Omental fat pad (tissue), 4 donors: ENCODE measurements at places on chromosomes 3 and 15.

DNA sequence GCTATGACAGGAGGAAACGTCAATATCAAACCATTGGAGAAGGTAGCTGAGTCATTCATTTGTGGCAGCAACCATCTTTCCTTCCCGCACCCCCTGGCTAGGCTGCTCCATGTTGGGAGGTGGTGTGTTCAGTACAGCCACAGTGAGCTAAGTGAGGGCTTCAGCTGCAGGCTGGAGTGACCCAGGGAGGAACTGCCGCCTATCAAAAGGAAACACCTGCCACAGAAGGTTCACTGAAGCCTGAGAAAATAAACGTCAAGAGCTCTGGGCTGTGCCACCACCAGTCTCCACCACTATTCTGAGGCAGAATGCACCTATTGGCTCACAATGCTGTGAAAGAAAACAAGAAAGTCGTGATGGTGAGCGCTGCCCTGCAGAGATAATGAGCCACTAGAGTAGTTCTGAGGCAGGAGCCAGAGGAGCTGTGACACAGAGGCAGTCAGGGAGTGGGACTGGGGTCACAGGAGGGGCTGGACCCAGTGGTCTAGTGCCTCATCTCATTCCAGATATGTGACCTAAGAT, 34.8 kb upstream of the CD47 start:
- no peak for DNase-seq

- no peak for DNase-seq
Observed at GRCh38 chr3:12430086-12430485, 54.2 kb upstream of the TSEN2 start.

DNA sequence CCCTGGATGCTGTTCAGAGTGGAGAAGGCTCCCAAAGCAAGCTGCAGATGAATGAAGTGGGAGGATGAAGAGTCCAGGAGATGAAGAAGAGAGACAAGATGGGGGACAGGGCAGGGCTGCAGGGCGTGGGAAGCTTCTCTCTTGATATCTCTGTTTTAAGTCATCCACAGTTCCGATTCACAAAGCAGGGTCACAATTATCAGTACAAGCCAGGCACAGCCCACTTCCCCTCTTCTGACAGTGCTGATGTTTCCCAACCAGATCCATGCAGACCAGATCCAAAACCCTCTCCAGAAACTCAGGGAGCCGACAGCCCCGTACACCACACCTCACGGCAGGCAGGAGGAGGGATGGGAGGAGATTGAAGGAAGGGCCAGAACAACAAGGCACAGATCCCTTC, 31.1 kb downstream of the NTRK3 start:
- DNase-seq: no peak

DNA sequence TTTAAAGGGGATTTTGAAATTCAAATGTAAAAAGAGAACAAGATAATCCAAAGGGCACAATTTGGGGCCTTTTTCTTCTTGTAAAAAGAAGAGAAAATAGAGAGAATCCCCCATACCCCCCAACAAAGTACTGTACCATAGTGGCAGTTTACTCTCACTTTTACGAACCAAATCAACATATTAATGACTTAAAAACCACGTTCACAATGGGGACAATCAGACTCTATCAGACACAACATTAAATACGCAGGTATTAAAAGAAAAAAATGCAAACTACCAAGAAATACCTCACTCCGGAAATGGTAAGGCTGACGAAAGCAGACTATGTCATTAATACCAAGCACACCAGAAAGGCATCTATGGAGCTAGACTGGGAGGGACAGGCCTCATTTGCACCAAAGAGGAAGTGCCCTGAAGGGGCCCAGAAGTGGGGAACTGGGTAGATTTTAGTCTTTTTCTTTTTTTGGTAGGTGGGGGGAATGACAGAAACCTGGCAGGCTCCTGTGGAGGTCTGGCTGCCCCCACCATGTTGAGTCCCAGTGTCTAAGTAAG, 134.3 kb downstream of the TIGIT start:
- DNase-seq: no peak

DNA sequence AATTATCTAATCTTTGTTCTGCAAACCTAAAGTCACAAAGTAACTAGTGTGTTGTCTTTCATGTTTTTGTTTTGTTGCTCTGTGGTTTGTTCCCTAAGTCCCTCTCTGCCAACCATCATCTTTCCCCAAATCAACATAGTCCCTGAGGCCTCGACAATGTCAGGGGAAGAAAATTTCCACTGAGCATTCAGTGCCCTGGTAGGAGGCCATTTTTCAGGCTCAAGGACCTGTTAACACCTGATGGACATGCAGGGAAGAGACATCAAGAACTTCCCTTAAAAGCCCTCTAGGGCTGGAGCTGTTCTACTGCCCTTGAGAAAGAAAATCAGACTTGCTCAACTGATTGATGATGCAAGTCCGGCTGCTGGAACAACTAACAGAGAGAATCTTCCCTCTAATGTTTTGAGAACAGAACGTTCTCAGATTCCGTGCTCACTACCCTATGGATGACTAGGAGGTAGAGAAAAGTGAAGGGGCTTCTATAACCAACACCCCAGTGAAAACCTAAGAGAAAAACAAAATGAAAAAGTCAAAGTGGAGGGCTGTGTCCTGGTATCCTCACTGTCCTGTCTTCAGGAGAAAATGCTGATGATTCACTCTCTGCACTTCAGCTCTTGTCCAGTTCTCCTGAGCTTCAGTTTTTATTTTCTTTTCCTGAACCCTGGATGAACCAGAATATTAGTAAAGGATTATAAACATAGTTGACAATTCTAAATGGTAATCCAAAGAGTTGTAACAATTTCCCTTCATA, 373.1 kb downstream of the FOXP1 start:
- no peak for DNase-seq

- no peak for DNase-seq
Observed at GRCh38 chr15:67914537-67915460, 75.0 kb upstream of the RNU6-1 start.

- DNase-seq: no peak
Observed at GRCh38 chr3:119570229-119570628, 9.1 kb upstream of the ADPRH start.

- DNase-seq: no peak
Observed at GRCh38 chr3:45084820-45085816, 59.0 kb downstream of the CLEC3B start.

DNA sequence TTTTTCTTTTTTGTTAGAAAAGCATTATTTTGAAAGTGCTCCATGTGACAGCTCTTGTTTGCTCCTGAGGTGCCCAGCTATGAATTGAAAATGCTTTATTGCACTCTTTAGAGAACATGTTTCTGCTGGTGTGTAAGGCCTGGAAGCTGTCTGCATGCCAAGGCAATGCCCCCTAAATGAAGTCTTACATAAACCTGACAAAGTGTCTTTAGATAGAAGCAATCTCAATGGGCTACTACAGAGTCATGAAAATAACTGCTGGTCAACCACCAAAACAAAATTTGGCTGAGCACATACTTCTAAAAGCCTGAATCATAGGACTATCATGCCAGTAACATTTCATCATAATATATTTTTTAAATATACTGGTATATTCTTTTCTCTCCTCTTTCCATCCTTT, 178.7 kb downstream of the THRB start:
- DNase-seq: no peak

DNA sequence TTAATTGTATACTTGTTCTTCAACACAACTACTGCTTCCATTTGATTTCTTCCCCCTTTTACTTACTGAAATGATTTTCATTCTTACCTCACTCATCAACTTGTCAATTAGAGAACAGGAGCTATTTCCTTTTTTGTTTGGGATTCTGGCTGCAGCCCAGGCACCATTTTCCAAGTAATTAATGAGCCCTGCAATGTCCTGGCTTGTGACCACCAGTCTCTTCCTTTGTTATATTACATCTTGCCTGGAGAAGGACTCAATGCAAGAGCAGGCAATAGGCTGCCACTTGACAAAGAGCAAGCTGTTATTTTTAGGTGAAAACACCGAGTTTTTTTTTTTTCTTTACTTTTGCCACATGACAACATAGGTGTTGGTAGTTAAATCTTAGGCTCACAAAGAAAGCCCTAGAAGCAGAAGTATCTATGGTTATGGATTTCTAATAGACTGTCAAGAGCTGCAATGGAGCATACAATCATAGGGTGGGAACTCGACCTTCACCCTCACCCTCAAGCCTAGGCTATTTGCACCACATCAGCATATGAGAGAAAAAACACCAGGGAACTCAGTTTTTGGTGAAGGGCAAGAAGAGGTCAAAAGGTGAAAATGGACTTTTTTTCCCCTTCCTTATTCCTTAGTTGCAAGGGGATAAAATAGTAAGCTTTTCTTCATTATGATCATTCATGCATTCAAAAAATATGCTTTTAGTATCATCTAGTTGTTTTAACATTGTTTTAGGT, 114.9 kb downstream of the TNIK start:
- no peak for DNase-seq

DNA sequence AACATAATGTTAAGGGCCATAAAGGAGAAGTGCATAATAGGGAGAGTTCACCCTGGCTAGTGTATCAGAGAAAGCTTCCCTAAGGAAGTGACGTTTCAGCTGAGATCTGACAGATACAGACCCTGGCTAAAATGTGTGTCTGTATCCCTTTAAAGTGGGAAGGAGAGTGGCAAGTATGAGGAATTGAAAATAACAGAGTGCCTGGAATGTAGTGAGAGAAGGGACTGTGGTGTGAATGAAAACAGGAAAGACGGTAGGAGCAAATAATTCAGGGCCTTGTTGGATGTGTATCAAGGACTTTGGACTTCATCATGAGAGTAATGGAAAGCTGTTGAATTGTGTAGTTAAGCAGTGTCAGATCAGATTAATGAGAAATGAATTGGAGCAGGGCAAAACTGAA, 30.5 kb downstream of the NEO1 start:
- DNase-seq: no peak

- no peak for DNase-seq
Observed at GRCh38 chr15:76951220-76951619, 19.7 kb downstream of the RCN2 start.

GRCh38 chr3:58555203-58555602, 18.2 kb upstream of the ACOX2 start:
- no peak for DNase-seq

GRCh38 chr15:78007964-78008886, 69.3 kb downstream of the TBC1D2B start:
- no peak for DNase-seq

GRCh38 chr3:160402221-160403027, 3.0 kb downstream of the SMC4 start:
- DNase-seq: no peak

- no peak for DNase-seq
Observed at GRCh38 chr15:90570643-90571042, 40.9 kb downstream of the CRTC3 start.

- DNase-seq: no peak
Observed at GRCh38 chr3:24598695-24599470, 104.2 kb upstream of the THRB start.

DNA sequence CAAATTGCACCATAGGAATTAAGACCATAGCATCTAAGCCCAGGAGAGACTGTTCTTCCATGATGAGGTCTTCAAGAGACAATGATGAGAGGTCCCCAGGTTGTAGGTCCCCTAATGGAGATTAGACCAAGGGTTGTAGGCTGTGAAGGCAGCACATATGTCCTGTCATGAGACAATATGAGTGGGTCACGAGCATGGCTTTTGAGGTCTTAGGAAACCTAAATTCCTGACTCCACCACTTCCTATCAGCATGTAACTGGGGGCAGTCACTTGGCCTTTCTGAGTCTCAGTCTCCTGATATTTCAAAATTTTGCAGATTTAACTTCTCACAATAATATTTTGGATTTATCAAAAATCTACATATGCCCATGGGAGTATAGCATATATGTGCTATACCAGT, 31.3 kb downstream of the STAC start:
- no peak for DNase-seq

DNA sequence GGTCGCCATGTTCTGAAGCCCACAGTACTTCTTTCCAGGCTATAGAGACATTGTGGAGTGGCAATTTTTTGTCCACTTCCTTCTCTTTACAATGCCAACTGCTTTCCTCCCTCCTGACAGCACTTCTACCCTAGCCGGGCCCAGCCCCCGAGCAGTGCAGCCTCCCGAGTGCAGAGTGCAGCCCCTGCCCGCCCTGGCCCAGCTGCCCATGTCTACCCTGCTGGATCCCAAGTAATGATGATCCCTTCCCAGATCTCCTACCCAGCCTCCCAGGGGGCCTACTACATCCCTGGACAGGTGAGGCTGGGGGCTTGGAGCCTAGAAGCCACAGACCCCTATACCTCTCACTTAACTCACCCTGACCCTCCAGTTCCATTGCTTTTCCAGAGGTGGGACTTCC, 2.8 kb downstream of the EIF4G1 start:
- no peak for DNase-seq

DNA sequence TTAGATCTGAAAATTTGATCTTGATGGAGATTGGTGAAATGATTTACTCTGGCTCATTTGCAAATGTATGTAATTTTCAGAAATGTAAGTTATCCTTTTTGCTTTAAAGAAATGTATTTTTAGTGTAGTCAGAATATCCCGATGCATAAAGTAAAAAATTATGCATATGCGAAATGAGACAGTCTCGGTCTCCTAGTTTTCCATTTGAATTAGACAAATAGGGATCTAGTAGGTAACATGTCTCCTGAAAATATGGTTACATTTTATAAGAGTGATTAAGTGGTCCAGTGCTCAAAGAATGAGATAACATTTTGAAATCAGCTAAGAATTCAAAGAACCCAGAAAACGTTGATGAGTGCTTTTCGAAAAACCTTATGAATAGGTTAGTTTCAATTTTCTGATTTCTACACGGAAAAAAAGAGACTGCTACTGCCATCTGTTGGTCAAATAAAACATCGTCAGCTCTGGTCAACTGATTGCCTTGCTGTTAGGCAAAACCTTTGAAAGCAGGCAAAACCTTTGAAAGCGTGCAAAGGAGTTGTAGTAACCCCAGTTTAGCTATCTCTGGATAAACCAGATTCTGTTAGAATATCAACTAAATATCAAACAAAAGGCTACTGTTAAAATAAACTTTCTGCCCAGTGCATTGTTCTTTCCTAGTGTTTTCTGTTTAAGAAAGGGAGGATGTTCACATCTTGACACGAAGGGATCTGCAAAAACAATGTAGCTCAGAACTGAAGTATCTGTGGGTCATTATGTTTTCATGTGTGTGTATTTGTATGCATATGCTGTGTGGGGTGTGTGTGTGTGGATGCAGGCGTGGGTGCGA, 59.3 kb upstream of the CHMP2B start:
- DNase-seq: no peak

- DNase-seq: no peak
Observed at GRCh38 chr15:33304924-33305323, 5.8 kb upstream of the RYR3 start.

DNA sequence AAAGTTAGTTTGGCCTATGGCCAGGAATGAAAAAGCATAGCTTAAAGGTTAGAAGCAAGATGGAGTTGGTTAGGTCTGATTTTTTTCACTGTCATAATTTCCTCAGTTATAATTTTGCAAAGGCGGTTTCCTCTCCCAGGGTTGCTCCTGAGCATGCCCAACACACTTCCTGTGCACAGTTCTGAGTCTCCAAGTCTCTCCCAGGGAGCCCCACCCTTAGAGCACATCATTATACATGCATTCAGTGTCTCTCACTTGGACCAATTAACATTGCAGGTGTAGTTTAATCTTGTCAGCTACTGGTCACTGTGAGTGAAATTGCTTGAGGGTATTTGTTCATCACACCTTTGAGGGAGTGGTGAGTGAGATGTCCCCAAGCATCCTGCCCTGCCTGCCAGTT, 96.0 kb upstream of the ATP10A start:
- no peak for DNase-seq
